ENCODE measurements at places on chromosomes 7 and 10.

GRCh38 chr10:36946598-36946997 lies 178.8 kb upstream of the ANKRD30A start:
- DNase-seq, result no peak

- DNase-seq, result no peak
Measured at GRCh38 chr10:71435571-71436267, 39.0 kb downstream of the CDH23 start.

DNA sequence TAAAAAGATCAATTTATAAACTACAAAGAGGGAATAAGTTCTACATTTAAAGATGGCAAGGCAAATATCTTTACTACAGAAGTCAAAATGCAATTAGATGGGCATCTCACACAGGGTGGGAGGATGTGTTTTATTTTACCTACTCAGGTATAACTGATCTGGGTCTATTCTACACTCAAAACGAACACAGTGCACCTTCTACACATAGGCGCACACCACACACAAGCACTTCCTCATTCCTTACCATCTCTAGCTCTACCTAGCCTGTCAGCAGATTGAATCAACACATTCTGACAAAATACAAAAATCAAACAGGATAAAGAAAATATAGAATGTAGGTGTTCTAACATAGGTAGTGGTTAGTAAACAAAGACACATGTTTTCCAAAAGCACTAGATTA lies 64.8 kb downstream of the SGCE start:
- no peak for DNase-seq

DNA sequence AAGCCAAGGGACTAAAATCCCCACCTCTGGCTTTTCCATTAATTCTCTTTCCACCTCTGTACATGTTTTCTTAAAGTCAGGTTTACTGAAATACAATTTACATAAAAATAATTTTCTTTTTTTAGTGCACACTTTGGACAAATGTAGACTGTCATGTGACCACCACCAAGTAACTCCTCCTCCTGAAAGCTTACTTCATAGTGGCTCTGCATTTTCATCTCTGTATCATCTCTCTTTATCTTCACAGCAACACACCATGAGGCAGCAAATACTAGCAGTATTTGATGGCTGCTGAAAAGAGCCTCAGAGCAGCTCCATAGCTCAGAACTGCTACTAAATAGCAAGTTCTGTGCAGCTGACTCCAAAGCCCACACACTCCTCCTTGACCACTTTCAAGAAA lies 17.3 kb downstream of the WDFY4 start:
- no peak for DNase-seq

GRCh38 chr10:3428826-3429225 lies 256.2 kb upstream of the PITRM1 start:
- DNase-seq, result no peak

DNA sequence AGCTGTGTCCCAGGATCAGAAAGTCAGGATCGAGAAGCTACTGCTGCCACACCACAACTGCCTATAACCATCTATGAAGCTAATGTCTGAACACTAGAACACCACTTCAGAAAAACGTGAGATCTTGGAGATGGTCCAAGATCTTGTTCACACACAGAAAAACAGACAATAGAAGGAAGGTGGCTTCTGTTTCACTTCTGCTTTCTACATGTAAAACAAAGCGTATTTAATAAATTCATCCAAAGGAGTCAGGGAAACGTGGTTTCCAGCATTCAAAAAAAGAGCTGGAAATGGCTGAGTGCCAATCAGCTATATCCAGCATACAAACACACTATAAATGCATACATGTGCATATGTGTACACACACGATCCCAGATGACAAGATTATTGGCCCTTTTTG lies 70.2 kb upstream of the CCDC71L start:
- no peak for DNase-seq

- no peak for DNase-seq
Measured at GRCh38 chr7:39433550-39433949, 132.7 kb upstream of the YAE1 start.

- DNase-seq, result peak; percentile 83
Measured at GRCh38 chr7:28956608-28957063, 1.5 kb downstream of the TRIL start.

DNA sequence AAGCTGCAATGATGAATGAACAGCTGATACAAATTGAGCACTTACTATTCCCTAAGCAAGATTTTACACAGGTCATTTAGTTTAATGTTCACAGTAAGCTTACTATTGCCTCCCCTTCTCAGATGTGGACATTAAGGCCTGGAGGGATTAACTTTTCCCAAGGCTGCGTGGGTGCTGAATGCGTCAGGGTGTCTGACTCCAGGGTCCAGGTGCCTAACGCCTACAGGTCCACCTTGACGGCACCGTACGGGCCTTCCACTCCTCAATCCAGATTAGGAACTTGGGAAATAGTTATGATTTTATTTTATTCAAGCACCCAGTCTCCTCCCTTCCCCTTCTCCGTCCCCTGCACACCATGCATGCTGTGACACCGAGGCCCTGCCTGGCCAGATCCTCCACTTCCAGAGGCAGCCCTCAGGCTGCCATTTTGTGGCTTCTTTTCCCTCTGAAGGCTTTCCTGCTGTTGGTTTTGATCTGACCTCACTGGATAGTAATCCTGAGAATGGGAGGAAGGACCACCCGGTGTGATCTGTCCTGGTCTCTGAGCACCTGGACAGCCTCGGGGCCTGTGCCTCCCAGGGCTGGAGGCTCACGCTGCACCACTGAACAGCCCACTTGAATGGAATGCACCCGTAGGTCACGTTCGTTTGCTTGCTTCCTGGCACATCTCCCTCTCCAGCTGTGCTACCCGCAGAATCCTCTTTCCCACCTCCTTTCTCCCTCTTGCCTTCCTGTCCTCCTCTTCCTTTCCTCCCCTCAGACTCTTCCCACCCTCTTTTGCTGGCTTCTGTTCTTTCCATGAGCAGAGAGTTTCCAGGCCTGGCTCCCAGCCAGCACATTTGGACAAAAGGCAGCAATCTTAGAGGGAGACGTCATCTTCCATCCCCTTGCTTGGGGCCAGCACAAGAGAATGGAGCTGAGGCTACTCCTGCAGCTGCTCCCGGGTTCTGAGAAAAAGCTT lies 14.4 kb downstream of the DENND2A start:
- peak; percentile 66 for DNase-seq

Data from Caco-2 (cell line).